ENCODE measurements at places on chromosomes 2 and 18.

DNA sequence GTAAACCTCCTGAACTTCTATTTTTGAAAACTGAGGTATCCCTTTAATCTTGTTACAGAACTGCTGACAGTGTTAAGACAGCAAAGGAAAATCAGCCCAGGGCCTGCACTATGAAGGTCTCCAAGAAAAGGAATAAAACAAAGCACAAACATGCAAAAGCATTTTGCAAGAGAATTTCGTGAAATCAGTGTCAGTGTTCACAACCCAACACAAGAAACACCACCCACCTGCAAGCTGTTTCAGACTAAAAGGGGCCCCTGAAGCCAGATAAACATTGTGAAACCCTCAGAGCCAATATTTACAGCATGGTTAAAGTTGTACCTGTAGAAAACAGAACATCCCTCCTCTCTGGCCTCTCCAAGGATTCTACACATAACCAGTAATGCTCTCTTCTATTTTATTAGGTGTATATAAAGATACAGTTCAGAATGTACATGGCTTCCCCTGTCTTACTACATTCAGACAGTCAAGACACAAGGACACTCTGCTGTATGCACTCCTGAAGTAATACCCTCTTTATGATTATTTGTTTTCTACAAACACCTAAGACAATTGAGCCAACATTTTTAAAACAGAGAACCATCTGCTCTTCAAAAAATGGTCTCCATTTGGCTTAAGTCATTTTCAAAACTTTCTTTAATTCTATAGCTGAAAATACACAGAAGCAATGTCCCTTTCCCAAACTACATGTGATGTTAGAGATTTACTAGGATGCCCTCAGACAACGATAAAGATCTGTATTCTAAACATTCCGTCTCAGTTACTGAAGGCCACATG, 149.5 kb upstream of the ZFP36L2 start:
- no peak for DNase-seq

- no peak for DNase-seq
Measured at GRCh38 chr18:77068321-77069312, 64.0 kb downstream of the MBP start.

DNA sequence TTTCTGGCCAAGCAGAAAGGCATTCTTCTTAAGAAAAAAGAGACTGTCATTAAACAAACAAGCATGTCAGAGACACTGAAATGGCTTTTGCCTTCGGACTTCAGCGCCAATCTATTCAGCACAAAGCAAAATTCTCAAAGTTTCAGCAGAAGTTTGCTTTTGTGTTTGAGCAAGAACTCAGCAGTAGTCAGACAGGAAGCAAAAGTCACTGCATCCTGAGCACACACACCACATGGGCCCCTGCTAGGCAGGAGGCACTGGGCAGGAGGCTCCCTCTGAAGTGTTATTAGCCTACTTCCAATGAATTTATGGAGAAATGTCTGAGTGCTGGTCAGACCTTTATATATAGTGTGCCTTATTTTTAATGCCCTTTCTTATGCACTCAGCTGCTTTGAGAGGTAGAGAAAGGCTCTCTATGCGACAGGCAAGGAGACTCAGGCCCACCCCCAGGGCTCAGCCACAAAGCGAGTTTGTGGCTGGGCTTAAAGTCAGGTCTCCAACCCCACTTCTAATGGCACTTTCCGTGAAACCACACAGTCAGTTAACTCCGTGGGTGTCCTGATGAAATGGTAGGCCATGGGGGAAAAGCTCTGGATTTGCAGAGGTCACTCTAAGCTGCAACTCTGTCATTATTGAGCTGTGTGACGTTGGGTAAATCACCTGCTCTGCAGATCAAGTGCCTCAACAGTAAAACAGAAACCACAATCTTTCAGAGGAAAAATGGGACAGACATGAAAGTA, 161.0 kb upstream of the TMEM200C start:
- no peak for DNase-seq

- no peak for DNase-seq
Measured at GRCh38 chr2:50385349-50385748, 646.6 kb downstream of the NRXN1 start.

DNA sequence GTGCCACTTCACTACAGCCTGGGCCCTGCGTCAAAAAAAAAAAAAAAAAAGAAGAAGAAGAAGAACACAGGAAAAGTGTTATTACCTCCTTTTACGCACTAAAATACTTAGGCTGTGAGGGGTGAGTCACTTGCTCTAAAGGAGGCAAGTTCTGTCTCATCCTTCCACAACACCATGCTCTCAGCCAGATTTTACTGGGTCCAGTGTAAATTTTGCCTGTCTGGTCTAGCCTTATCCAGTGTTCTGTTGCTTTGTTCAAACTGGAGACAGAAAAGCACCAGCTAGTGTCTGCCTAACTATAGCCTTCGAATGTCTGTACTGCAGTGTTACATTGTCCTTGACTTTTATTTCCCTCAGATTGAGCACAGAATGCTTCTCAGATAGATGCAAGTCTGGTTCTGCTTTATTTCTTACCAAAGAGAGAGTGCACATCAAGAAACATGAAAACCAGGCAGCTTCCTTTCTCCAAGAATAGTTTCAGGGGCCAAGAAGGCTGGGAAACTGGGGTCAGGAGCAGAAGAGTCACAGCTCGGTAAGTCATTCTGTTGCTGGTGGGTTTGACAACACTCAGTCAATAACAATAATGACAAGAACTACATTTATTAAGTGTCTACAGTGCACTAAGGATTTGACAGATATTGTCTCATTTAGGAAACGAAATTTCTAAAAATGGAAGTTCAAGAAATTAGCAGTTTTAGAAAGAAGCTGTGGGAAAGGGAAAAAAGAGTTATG, 3.1 kb upstream of the MSGN1 start:
- DNase-seq: no peak

DNA sequence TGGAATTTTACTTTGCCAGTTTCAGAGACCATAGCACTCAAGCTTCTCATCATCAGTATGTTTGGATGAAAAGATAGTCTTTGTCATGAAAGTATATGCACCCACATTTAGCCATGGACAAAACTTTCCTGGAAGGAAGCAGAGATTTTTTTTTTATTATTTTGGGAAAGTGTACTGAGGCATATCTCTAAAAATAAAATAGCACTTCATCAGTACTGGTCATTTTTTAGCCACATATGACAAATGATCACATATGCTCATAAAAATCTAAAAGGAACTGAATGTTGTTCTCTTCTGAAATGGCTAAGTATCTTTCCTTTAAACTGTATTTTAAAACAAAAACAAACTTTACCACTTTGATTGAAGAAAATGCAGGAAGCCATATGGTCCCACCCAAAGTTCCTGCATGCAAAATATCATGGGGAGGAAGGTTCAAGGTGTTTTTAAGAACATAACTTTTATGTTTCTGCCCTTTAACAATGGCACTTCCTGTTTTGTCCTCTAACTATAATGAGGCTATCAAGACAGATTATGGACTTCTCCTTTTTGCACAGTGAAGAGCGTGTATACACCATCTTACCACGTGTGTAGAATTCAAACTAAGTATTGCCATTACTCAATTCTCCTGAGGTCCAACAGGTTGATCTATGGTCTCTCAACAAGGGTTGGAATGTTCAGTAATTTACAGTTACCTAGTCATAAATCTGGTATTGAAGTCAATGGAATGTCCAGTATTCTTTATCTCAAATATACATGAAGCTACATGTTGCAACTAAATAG, 77.1 kb upstream of the SLC39A10 start:
- DNase-seq: no peak

All from nucleus accumbens (tissue), 56 donors.